ENCODE measurements at places on chromosomes 12 and 14.

DNA sequence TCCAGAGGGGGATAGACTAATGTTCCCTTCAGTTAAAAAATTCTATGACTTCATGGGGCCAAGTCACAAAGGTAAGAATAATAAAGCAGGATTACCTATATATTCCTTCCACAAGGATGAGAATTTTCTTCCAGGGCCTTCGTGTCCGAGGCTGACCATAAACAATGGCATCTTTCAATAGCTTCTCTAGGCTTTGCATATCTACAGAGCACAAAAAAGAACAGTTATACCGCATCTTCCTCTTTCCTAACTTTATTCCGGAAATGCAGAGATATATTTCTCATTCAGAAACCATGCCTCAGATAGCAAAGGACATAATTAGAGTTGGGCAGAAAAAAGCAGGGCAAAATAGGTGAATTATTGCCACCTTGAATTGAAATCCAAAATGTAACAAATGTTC lies 58.3 kb upstream of the ISM2 start:
- no peak for DNase-seq

GRCh38 chr12:52202361-52203078 lies 10.7 kb upstream of the KRT80 start:
- peak; percentile 40 for DNase-seq

- peak; percentile 89 for DNase-seq
Measured at GRCh38 chr12:24754690-24755638, 193.9 kb downstream of the BCAT1 start.

GRCh38 chr12:116358536-116358892 lies 81.0 kb upstream of the MED13L start:
- no peak for DNase-seq

- DNase-seq: no peak
Measured at GRCh38 chr12:127934409-127934808, 332.6 kb upstream of the TMEM132C start.

- DNase-seq: peak; percentile 93
Measured at GRCh38 chr14:54730156-54730961, 163.4 kb downstream of the SAMD4A start.

GRCh38 chr12:116026346-116026745 lies 251.1 kb downstream of the MED13L start:
- DNase-seq: no peak

- no peak for DNase-seq
Measured at GRCh38 chr14:90042496-90043252, 19.1 kb upstream of the KCNK13 start.

GRCh38 chr12:56634242-56634836 lies 4.2 kb upstream of the BAZ2A start:
- DNase-seq: no peak

GRCh38 chr12:131537267-131537958 lies 173.5 kb upstream of the SFSWAP start:
- no peak for DNase-seq

DNA sequence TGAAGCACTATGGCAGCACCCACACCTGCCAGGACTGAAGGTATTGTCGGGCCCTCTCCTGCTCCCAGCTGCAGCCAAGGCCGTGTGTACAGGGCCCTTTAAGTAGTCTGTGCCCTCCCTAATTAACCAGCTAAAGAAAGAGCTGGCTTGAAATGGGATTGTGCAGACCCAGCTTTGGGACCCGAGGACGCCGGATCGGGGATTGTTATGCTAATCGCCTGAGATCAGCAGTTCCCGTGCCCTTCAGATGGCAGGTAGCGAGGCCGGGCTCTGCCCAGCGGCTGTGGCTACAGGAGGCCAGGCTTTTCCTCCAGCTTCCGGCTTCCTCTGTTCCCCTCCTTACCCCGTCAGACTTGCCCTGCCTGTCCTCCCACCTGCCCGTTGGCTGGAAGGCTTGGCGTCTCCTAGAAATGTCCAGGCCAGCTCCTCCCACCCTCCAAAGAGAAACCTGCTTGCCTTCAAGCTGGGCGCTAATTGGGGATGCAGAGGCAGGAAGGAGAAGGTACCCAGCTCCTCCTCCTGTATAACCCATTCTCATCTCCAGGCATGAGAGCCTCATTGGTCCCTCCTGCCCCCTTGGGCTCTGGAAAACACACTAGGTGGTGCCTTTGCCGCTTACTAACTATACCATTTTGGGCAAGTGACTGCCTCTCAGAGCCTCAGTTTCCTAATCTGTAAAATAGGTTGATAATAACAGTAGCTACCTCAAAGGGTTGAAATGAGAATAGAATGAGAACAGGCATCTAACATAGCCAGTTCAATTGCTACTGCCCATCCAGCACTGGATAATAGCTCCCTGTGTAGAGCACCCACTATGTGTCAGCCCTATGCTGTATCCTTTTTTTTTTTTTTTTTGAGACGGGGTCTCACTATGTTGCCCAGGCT lies 25.8 kb upstream of the MSI1 start:
- no peak for DNase-seq

- no peak for DNase-seq
Measured at GRCh38 chr12:15811214-15812127, 22.3 kb upstream of the EPS8 start.

- no peak for DNase-seq
Measured at GRCh38 chr12:70920251-70920851, at the start of gene PTPRR. Gene PTPRR (minus strand): TSS chr12:70920738. CDS start chr12:70920390, 348 bp downstream.

DNA sequence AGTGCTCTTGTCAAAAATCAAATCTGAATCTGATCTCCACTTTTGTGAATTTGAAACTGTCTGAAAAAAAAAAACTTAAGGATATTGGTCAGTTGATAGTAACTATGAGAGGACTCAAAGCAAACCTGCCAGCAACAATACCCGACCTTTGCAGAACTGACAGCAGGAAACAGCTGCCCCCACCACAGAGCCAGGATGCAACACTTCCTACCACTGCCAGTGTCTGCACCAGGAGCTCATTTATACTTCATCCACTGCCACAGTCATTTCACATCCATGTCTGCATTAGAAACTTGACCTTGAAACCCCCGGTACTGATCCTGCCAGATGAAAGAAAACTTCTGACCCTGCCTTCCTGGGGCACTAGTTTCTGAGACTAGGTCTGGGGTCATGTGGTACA lies 27.4 kb upstream of the RXYLT1 start:
- no peak for DNase-seq

DNA sequence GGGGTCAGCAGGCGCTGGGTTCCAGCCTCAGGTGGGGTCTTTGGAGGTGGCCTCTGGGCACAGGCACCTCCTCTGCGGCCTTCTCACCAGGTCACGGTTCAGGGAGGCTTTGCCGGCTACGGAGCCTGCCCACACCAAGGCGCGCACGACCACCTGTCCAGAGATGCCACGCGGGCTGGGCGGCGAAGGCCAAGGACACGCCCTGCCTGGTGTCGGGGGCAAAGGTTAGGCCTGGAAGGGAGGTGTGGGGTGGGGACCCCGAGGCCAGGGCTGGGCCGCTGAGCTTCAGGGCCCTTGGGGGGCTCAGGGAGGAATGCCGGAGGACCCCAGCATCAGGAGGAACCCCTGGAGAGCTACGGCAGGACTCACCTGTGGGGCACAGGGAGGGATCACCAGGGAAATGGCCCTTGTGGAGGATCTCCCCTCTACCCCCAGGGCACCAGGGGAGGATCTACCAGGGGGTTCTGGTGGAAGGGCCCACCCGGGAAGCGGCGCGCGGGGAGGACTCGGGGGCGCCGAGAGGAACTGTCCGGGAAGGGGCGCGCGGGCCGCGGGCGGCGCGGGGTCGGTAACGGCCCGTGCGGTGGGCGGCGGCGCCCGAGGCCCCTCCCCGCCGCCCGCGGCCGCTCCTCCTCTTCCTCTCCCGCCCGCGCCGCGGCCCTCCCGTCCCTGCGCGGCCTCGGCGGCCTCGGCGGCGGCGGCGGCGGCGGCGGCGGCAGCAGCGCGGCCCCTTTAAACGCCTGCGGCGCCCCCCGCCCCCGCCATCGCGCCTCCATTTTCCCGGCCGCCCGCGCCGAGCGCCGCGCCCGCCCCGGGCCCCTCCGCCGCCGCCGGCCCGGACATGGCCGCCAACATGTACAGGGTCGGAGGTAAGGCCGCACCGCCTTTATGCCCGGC lies at the start of gene MTA1:
MTA1 (plus strand) TSS at position 633 of the 897 bp plus-strand sequence; CDS start at position 842, 209 bp downstream.
- DNase-seq: peak; percentile 31

DNA sequence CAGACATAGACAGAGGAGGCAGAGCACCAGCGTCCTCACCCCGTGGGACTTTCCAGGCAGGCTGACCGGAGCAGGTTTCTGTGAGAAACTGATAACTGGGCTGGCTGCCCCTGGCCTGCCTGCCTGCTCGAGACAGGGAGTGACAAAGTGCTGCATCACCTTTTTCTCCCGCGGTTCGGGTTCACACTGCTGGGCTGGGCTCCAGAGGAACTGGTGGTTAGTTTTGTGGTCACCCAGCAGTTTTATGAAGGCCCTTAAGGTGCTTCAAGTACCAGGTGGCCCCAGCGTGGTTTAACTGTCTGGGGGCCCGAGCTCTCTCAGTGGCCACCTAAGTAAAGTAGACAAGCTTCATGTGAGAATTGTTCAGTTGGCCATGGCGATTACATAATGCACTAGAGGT lies 1073.6 kb downstream of the BCL11B start:
- no peak for DNase-seq

DNA sequence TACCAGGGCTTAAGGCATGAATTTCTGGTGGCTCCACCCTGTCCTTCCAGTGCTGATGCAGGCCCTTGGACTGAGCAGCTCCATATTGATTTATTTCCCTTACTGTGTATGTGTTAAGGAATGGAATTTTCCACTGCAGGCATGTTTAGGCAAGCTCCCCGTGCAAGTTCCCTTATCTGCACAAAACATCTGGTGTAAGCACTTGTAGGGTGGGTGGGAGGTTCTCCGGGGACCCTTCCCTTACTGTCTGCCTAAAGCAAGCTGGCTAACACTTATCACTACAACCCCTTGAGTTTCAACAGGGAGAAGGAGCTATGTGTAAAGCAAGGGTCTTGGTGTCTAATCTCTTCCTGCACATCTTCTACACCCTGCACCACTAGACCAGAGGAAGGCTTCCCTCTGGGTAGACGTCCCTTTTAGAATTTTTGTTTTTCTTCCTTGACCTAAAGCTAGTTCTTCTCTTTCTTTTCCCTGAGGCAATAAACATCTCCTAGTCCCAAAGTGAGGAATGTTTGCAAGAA lies 22.0 kb upstream of the DRAM1 start:
- peak; percentile 56 for DNase-seq

- DNase-seq: no peak
Measured at GRCh38 chr12:38601949-38602348, 285.4 kb downstream of the ALG10B start.

- DNase-seq: peak; percentile 28
Measured at GRCh38 chr14:37195327-37195726, 2.4 kb upstream of the MIPOL1 start.

DNA sequence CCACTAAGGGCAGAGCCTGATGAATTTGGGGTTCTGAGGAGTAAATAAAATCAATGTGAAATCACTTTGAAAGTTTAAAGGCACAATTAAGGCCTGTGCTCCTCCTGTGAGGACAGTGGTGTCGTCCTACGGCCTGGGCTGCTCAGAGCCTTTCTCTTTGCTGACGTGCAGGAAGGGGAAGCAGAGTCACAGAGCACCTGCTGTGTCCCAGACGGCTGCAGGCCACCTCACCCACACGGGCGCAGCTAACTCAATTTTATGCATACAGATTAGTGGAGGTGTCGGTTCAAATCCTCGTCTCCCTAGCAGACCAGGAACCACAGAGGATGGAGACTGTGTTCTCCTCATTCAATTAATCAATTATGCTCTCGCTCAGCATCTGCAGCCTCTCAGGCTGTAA lies 11.4 kb upstream of the DLK1 start:
- no peak for DNase-seq

- DNase-seq: no peak
Measured at GRCh38 chr12:49789992-49790391, 38.2 kb downstream of the NCKAP5L start.

DNA sequence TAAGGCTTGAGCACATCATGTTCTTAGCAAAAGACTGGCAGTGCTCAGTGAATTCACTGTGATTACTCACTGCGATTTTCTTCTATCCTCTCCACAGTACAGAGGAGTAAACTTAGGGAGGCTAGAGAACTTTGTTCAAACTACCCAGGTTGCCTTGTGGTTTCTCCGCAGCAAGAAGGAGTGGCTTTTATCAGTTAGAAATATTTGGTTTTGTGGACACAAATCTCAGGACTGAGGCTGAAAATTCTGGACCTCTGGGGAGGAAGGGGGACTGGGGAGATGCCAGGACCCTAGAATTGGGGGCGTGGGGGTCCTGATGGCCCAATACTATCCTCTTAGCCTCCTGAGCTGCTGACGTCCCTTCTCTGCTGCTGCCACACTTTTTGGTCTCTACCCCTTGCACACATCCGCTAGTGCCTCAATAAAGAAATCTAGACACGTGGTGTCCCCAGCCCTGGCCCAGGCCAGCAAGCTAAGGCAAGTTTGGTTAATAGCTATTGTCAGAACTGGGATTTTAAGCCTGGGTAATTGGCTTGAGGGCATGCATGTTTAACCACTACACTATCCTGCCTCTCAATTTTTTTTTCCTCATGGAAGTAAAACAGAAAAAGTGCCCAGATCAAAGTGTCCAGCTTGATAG lies 842 bp downstream of the OAS2 start:
- DNase-seq: no peak

GRCh38 chr14:33480887-33481184 lies 470.0 kb downstream of the EGLN3 start:
- DNase-seq: no peak

DNA sequence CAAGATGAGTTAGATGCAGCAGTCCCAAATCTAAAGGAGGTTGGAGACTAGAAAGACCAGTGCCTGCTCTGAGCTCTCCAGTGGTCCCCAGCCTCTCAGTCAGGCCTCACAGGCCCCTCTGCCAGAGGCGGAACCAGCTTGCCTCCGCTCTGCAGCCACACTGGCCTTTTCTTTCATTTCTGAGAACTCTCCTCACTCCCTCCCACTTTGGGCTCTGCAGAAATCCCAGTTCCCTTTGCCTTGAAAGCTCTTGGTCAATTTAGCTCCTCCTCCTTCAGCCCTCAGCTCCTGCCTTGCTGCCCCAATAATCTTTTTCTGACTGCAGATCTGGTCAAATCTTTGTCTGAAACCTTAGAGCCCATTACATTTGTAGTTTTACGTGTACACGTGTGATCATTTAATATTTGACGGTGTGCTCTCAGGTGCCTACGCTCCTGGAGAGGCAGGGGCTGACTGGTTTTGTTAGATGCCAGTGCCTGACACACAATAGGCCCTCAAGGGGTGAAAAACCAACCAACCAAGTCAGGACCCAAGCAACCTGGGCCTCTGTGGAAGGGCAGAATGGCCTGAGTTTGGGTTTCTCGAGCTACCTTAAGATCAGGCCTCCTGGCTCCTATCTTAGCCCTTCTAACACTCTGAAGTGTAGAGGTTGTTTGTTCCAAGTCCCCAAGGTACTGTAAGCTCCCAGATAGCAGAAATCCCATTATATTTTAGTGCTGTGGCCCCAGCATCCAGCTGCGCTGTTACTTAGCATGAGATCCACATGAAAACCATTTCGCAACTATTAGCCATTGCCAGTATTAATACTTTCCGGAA lies 1.1 kb upstream of the NUDT4 start:
- peak; percentile 24 for DNase-seq

DNA sequence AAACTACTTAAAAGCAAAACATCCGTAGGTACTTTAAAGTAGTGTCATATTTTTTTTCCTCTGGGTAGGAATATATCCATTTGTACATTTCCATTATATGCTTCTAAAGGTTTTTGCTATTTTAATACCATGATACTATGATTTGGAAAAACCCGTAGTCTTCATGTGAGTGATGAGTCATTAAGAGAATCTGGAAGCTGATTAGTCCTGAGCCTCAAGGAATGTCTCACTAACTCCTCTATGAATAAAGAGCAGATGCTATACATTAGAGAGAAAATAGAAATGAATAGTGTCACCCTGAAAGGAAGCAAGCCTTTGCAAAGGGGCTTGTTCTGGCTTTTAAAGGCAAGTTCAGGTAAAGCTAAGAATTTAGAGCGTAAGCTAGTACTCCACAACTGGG lies 432.1 kb downstream of the CCDC91 start:
- peak; percentile 82 for DNase-seq

Data from fibroblast of upper back skin (primary cell).